Central memory CD4-positive, alpha-beta T cell (primary cell): ENCODE measurements at places on chromosomes 4 and X.
A peak's percentile ranks its signal among the peaks of the same experiment; 100 is the strongest.

GRCh38 chr4:72205298-72205697 lies 173.5 kb downstream of the NPFFR2 start:
- no peak for DNase-seq

DNA sequence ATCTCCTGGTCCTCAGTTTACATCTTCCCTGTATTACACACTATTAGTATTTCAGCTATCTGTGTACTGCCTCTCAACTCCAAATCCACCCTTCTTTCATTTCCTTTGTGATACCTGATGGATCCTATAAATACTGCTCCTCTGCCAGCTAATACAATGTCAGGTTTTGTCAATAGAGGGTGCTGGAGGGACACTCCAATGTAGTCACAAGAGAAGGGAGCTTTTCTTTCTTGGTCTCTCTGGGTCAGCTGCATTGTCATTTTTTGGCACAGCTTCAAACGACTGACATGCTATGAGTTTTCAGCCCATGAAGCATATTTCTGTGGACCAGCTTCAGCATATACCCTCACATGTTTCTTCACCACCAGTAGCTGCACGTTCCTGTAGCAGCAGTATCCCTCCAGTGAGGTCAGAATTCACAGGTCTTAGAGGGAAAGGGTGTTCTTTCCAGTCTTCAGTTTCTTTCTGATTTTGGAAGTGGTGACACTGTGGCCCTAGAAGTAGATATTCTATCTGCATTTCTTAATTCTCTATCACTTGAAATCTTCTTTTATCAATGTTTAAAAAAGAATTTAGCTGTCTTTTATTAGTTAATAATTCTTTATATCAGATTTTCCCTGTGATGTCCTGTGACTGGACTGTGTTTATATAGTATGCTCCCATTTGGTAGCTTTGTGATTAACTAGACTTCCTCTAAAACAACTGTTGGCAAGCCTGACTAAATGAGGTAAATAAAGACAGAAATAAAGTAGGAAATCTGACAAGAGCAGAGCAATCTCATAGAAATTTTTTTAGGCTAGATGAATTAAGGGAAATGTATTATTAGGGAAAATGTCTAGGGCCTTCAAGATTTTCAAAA lies 60.6 kb downstream of the GABRA2 start:
- no peak for DNase-seq

- DNase-seq = peak; percentile 21
These were observed 34.5 kb downstream of the LINC00632 start for GRCh38 chrX:140744085-140744484.

GRCh38 chr4:25953740-25954139 lies 39.7 kb downstream of the SMIM20 start:
- no peak for DNase-seq

DNA sequence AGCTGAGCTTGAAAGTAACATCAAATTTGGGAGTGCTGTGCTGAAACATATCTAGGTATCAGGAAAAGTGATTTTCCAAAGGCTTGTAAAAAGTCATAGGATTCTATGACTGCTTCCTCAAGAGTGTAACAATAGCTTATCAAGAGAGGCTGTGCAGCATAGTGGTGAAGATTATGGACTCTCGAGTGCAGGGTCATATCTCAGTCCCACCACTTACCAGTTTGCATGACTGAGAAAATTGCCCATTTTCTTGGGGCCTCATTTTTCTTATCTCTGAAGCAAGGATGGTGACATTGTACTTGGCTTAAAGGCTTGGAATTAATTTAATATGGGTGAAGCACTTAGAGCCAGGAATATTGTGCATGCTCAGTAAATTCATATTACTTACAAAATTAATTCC lies 57.2 kb downstream of the AFF1 start:
- DNase-seq = no peak
